NCI-H1105 (cell line): ENCODE measurements at places on chromosomes 11 and 22.

DNA sequence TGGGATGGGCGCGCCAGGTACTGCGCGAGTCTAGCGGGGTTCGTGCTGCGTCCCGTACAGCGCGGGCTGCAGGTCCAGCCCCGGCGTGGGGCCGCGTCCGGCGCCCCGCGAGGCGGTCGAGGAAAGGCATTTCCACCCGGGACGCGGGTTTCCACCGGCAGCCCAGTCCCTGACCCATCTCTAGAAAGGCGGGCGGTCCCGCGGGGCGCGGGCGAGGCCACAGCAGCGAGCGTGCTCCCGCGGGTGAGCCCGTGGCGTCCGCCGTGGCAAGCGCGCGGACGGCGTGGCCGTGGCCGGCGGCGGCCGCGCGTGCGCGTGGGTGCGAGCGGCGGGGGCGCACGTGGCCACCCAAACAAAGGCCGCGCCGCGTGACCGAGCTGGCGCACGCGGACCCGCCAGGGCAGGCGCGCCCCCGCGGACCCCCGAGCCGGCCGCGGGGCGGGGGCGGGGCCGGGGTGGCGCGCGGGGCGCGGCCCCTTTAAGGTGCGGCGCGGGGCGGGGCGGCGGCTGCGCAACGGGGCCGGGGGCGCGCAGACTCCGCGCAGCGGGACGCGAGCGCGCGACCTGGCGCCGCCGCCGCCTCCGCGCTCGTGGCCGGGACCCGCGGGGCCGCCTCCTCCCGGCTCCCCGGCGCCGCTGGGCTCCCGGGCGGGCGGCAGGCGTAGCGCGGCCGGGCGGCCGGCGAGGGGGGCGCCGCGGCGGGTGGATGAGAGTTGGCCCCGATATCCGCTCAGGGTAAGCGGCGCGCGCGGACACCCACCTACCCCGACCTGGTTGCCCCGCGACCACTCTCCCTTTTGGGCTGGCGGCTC lies 39.3 kb upstream of the CELSR1 start:
- DNase-seq, result peak; percentile 26

- no peak for DNase-seq
Measured at GRCh38 chr22:48605856-48606481, 1221.7 kb downstream of the BRD1 start.

DNA sequence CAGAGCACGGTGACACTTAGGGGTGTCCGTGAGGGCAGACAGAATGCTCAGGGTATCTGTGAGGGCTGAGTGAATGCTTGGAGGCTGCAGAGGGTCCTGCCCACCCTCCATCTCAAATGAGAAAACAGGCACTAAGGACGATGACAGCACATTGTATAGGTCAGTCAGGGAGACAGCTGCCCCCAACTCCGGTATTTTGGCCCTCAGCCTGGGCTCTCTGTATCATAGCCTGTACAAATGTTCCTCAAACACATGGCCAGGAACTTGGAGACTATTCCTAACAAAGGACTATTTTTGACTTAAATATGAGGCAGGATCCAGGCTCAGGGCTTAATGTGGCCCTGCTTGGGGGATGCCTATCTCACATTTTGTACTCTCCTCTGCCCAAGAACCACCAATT lies 145.4 kb downstream of the OPCML start:
- DNase-seq, result no peak

GRCh38 chr11:130522284-130522961 lies 74.0 kb downstream of the ADAMTS15 start:
- DNase-seq, result no peak

DNA sequence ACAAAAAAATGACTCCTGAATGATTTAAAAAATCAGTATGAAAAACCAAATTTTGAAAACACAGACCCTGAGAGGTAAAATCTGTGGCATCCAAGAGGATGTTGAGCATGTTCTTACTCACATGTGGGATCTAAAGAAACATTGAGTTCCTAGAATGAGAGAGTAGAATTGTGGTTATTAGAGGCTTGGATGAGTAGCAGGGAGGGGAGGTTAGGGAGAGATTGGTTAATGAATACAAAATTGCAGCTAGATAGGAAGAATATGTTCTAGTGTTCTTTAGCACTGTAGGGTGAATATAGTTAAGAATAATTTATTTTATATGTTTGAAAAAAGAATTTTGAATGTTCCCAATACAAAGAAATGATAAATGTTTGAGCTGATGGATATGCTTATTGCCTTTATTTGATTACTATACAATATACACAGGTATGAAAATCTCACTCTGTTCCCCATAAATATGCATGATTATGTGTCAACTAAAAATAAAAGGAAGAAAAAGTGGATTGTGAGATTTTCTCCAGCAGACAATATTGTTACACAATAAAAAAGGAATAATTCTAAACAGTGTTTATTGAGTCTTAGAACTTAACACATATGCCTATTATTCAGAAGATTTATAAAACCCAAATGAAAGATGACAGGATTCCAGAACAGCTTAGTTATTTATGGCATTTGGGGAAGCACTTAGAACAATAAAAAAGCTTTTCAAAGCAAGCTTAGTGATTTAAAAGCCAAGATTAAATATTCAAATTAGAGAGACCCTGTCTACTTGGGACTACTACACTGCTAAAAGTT lies 28.7 kb downstream of the MS4A2 start:
- DNase-seq, result no peak

DNA sequence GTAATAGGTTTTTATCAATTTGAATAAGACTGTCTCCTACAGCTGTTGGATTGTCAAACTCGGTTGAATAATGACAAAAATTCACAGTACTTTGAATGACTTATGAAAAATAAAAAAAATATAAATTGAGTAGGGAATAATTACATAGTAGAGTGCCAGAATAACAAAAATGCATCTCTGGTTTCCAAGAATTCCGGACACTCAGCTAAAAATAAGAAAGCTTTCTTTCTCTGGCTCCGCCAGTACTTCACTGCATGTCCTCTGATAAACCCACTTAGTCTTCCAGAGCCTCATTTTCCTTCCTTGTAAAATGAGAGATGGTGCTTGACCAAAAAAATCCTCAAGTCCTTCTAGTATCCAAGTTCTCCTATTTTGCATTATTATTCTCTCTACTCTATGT lies 374.6 kb upstream of the LUZP2 start:
- no peak for DNase-seq

DNA sequence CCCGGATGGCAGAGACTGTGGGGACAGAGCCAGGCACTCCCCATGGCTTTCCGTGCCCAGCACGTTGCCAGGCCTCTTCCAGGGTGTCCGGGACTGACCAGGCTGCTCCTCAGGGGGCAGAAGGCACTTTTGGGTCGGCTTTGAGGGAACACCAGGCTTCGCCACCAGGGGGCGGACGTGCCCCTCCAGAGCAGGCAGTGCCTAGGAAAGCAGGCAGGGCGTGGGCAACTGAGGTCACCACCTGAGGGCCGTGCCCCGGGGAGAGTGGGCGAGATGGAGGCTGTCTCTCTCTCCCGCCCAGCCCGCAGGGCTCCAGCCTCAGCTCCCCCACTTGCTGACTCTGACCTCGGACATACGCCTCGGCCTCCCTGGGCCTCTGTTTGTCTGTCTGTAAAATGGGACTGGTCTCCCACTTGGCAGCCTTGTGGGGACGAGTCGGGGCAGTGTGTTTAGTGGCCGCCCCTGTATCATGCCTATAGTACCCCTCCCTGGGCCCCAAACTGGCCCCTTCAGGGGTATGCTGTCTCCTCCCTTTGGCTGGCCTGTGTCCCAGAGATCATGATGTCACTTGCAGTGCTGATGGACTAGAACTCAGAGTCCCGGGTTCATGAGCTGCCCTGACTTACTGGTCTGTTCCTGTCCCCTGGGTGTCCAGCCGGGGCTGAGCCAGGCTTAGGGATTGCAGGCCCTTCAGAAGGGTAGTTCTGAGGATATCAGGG lies 4.4 kb upstream of the PRR5 start:
- no peak for DNase-seq

- no peak for DNase-seq
Measured at GRCh38 chr11:5596607-5597201, at the start of gene TRIM6. Gene TRIM6 (plus strand): TSS chr11:5596637. CDS start chr11:5596898, 261 bp downstream.

GRCh38 chr11:108666373-108666772 lies 1.5 kb downstream of the DDX10 start:
- DNase-seq, result no peak

DNA sequence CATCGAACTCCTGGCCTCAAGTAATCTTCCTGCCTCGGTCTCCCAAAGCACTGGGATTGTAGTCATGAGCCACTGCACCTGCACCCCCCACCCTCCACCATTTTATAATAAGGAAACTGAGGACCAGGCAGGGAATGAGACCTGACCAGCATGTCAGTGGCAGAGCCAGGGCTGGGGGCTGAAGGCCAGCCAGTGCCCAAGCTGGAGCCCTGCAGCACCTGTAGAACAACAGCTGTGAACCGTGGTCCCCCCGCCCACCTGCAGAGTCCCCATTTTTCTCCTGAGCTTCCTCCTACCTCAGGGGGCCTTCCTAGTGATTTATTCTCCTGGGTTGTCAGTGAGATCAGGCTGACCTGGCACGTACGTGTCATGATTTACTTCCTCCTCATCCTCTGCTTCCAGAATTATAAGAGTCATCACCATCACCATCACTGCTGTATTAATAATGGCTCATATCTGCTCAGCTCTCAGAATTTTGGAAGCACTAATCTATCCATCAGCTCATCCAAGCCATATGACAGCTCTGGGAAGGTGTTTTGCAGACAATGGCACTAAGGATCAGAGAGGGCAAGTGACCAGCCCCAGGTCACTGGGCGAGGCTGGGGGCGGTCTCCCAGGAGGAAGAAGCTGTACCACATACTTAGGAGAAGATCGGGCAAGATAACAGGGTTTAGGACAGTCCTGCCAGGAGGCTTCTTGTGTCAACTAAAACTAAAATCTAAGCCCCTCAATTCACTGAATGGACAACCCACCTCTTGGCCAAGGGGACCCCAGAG lies 5.5 kb upstream of the SLCO2B1 start:
- DNase-seq, result no peak

DNA sequence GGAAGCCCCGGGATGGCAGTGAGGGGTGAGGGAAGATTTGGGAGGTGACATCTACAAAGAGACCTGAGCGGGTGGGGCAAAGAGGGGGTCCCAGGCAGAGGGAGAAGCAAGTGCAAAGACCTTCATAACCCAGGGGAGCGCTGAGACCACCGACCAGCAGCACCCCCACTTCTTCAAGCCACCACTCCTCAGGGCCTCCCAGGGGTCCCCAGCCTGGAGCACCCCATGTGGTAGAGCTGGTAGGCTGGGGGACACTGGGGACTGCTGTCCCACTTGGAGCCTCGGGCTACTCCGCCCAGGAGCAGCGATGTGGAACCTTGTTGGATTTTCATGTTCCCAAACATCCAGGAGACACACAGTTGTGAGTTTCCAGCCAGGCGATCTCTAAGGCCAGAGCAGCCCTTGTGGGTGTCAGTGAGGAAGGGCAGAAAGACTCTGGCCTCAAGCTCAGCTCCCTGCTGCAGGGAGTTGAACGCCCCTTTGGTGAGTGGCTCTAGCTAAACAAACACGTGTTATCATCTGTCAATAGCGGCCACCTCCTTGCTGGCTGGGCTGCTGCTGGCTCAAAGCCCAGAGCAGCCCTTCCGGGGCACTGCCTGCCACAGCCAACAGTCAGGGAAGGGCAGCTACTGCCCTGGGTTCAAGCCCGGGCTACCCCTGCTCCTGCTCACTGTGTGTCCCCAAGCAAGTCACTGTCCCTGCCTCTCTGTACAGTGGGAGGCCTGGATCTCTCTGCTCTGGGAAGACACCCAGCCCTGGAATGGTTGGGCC lies 25.7 kb upstream of the CHKA start:
- DNase-seq, result peak; percentile 39

DNA sequence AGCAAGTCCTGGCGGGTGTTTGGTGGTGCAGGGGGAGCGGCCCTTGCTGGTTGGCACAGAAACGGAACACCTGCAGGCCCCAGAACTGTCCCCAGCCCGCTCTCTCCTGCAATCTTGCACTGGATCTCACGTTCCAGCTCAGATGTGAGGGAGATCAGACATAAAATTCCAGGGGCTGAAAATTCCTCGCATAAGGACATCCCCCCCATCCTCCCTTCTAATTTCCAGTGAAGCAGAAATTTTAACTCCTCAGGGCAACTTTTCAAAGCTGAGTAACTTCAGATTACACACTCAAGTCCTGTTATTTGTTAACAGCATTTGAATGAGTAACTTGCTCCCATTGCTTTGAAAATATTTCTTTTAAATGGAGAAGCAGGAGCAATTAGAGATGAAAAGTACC lies 40.3 kb upstream of the RASSF10 start:
- DNase-seq, result no peak
